ENCODE measurements at places on chromosomes 5 and 9.

DNA sequence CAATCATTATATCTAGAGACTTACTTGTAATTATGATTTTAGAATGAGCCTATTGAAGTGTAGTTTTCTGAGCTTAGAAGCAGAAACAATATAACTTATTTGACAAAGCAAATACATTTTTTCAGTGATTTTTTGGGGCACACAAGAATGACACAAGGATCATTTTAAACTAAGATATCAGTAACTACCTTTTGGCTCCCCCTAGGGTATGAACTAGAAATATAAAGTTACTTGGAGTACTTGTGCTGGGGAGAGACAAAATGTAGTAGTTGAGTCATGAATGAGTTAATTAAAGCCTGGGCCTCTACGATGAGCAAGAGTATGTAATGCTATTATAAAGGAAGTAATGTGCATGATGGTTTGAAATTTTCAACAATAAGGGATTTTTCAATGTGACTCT lies 1244.1 kb upstream of the ACO1 start:
- DNase-seq, result peak; percentile 35

GRCh38 chr5:10262121-10262774 lies 12.2 kb downstream of the CCT5 start:
- DNase-seq, result no peak

- no peak for DNase-seq
Measured at GRCh38 chr5:149389552-149390495, 10.7 kb upstream of the IL17B start.

- DNase-seq, result peak; percentile 53
Measured at GRCh38 chr5:107370396-107370968, 300.3 kb downstream of the EFNA5 start.

DNA sequence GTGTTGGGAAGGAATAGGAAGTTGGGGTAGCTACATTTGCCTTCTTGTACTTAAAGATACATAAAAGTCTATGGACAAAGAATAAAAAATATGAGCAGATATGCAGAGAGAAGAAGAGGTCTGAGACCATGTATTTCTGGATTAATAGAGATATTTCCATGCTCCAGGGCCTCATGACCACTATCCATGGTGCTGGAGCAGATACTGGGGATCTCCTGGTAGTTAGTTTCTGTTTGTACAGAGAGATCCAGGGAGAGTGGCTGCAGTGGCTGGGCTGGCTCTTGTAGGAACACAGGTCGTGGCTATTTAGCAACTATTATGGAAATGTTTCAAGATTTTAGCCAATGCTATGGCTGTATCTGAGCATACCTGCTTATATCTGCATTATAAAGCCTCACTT lies 184.2 kb upstream of the TMEM161B start:
- DNase-seq, result no peak

- no peak for DNase-seq
Measured at GRCh38 chr9:71306134-71306533, 184.7 kb upstream of the TRPM3 start.

Measured in RWPE1 (cell line).